Immature natural killer cell (primary cell): ENCODE measurements at places on chromosomes 12 and 14. TPM values are rescaled to one million over a fixed set of nuclear protein-coding genes. Genes with fewer than 3 reads are reported as not detected.

GRIN2B gene
- not detected for polyA plus RNA-seq

DNA sequence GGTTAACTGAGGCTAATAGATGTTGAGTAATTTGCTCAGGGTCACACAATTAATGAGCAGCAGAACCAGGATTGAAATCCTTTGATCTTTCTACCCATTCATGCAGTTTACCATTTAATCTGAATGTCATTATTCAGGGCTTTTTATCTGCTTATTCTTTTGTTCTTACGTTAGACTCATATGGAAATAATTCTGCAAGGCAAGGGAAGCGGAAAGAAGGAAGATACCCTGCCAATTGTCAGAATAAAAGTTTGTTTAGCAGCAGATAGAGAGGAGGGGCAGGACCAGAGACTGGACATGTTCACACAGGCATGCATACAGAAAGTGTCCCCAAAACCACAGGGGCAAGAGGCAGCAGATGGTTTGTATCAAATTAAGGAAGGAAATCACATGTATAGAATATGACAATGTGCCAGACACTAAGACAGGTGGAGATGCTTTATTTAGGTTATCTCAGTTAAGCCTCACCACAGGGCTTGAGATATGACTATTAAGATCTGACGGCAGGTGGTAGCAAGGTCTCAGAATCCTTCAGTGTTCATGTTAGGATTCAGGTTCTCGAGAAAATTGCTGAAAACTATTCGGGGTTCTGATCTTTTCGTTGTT, 29.8 kb downstream of the BRMS1L start:
- no peak for DNase-seq
- H3K4me3 ChIP-seq, result no peak overlapping the region
- H3K27me3 ChIP-seq, result no peaks in the 10 kb centered on the region
- no peak overlapping the region for H3K27ac ChIP-seq

DNA sequence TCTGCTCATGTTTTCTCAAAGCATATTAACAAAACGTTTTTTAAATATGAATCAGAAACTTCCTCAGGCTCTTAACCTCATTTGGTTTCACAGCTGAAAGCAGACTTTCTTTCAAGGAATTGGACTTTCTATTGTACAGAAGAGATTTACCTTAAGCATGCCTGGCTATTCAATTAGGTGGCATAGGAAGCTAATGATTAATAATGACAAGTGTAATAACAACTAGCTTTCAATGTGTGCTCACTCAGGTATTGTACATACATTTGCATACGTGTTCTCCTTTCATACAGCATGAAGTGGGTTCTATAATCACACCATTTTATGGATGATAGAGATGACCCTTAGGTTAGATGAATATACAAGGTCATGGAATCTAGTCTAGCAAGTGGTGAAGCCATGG, 115.7 kb downstream of the ANO6 start:
- peaks cover 26% of the 10 kb centered on the region for H3K4me1 ChIP-seq
- peaks cover 18% of the 10 kb centered on the region for H3K36me3 ChIP-seq
- no peak overlapping the region for H3K4me3 ChIP-seq
- peaks cover 1% of the 10 kb centered on the region for H3K27me3 ChIP-seq
- no peak overlapping the region for H3K27ac ChIP-seq

SUSD6 gene
- polyA plus RNA-seq, result 15.5 TPM

- DNase-seq, result peak; percentile 57
- H3K36me3 ChIP-seq, result peaks cover 15% of the 10 kb centered on the region
- peak within 1 kb of the TSS; percentile 97 for H3K4me3 ChIP-seq
These were observed at the start of gene RIPK3 for GRCh38 chr14:24339284-24340151. TSS of gene RIPK3 (minus strand) at chr14:24339991. CDS start at chr14:24339826, 165 bp downstream.

GRCh38 chr12:29232086-29232485, 83.0 kb downstream of the FAR2 start:
- H3K4me3 ChIP-seq, result no peak overlapping the region
- no peaks in the 10 kb centered on the region for H3K36me3 ChIP-seq
- H3K27me3 ChIP-seq, result no peaks in the 10 kb centered on the region
- H3K4me1 ChIP-seq, result no peaks in the 10 kb centered on the region
- no peak for DNase-seq

- no peak for DNase-seq
- H3K27me3 ChIP-seq, result no peaks in the 10 kb centered on the region
- no peak overlapping the region for H3K4me3 ChIP-seq
- peaks cover 5% of the 10 kb centered on the region for H3K36me3 ChIP-seq
- no peak overlapping the region for H3K27ac ChIP-seq
- H3K4me1 ChIP-seq, result peaks cover 11% of the 10 kb centered on the region
These were observed 22.8 kb upstream of the RASSF3 start for GRCh38 chr12:64587447-64587846.
